ENCODE measurements at places on chromosomes 16 and 17.

DNA sequence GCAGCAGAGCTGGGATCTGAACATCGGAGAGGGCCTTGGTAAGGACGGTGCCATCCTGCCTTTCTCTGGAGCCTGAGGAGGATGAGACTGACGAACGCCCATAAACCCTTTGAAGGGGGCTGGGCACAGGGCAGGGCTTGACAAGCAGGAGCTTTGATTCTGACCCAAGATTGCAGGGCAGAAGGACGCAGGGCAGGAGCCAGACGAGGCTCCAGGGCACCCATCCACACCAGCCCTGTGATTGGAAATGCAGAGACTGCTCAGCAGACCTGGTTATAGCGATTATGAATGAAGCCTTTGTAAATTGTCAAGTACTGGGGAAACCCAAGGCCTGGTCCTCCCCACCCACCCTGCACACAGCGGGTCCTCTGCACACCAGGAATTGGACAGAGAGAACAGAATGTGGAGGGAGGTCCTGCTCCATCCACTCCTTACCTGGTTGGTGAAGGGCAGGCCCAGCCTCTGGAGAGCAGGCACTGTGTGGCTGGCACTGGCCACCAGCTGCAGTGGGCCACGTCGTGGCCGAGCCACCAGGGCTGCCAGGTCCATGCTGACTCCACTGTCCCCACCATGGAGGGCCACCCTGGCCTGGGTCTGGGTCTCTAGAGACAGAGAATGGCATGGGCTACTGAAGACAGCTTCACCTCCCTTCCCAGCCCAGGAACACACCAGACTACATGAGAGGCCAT, 68.8 kb downstream of the RMI2 start:
- H3K4me1 ChIP-seq = no peaks in the 10 kb centered on the region
- no peak overlapping the region for H3K4me3 ChIP-seq
- DNase-seq = no peak

- H3K4me1 ChIP-seq = peaks cover 9% of the 10 kb centered on the region
- peaks cover 7% of the 10 kb centered on the region for H3K27me3 ChIP-seq
- DNase-seq = no peak
Measured at GRCh38 chr17:4576729-4577322, 7.5 kb upstream of the SMTNL2 start.

GRCh38 chr17:68449021-68449739, 8.1 kb downstream of the WIPI1 start:
- no peak for DNase-seq
- H3K36me3 ChIP-seq = peaks cover 29% of the 10 kb centered on the region
- no peaks in the 10 kb centered on the region for H3K27me3 ChIP-seq
- H3K4me3 ChIP-seq = no peak overlapping the region
- peaks cover 18% of the 10 kb centered on the region for H3K4me1 ChIP-seq

- peaks cover 6% of the 10 kb centered on the region for H3K27me3 ChIP-seq
- H3K4me1 ChIP-seq = peaks cover 3% of the 10 kb centered on the region
- no peak overlapping the region for H3K4me3 ChIP-seq
- no peak for DNase-seq
- H3K27ac ChIP-seq = no peak overlapping the region
- no peaks in the 10 kb centered on the region for H3K36me3 ChIP-seq
Measured at GRCh38 chr17:33603789-33604188, 310.7 kb upstream of the ASIC2 start.

GRCh38 chr17:51830886-51831285, 327.6 kb downstream of the CA10 start:
- H3K27ac ChIP-seq = no peak overlapping the region
- H3K4me3 ChIP-seq = no peak overlapping the region
- H3K4me1 ChIP-seq = no peaks in the 10 kb centered on the region
- peaks cover 1% of the 10 kb centered on the region for H3K27me3 ChIP-seq
- DNase-seq = no peak

- H3K27me3 ChIP-seq = peaks cover 1% of the 10 kb centered on the region
- H3K36me3 ChIP-seq = no peaks in the 10 kb centered on the region
- H3K27ac ChIP-seq = no peak overlapping the region
Measured at GRCh38 chr16:5607169-5607568, 509.6 kb upstream of the EEF2KMT start.

DNA sequence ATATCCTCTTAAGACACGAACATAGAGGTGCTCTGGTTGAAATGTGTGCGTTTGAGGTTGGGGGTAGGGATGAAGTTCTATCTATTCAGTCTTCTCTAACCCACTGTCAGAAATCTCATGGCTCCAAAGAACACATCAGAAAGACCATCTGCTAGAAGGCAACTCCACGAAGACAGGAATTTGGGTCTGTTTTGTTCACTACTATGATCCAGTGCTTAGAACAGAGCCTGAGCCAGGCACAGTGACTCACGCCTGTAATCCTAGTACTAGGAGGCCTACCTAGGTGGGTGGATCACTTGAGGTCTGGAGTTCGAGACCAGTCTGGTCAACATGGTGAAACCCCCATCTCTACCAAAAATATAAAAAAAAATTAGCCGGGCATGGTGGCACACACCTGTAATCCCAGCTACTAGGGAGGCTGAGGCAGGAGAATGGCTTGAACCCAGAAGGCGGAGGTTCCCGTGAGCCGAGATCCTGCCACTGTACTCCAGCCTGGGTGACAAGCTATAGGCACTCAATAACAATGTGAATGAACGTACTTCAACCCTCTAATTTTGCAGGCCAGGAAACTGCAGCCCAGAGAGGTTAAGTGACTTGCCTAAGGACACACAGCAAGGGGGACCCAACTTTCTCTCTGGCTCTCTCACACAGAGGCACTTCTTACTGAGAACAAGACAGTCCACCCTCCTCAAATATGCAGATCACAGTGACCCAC, 2.3 kb downstream of the CASKIN2 start:
- H3K27me3 ChIP-seq = peaks cover 15% of the 10 kb centered on the region
- peak overlapping the region; percentile 86 for H3K4me3 ChIP-seq
- peaks cover 8% of the 10 kb centered on the region for H3K36me3 ChIP-seq
- H3K27ac ChIP-seq = no peak overlapping the region
- H3K4me1 ChIP-seq = peaks cover 34% of the 10 kb centered on the region
- no peak for DNase-seq

- H3K27me3 ChIP-seq = no peaks in the 10 kb centered on the region
- no peak overlapping the region for H3K27ac ChIP-seq
- peaks cover 4% of the 10 kb centered on the region for H3K36me3 ChIP-seq
- H3K4me3 ChIP-seq = no peak overlapping the region
- DNase-seq = no peak
Measured at GRCh38 chr17:19558946-19559345, 25.3 kb downstream of the SLC47A1 start.

GRCh38 chr17:50328363-50329325, 17.3 kb upstream of the XYLT2 start:
- H3K4me3 ChIP-seq = no peak overlapping the region
- peaks cover 4% of the 10 kb centered on the region for H3K36me3 ChIP-seq
- H3K27ac ChIP-seq = no peak overlapping the region
- H3K27me3 ChIP-seq = peaks cover 8% of the 10 kb centered on the region
- no peak for DNase-seq
- peaks cover 8% of the 10 kb centered on the region for H3K4me1 ChIP-seq

- H3K36me3 ChIP-seq = no peaks in the 10 kb centered on the region
- H3K27me3 ChIP-seq = peaks cover 3% of the 10 kb centered on the region
- no peaks in the 10 kb centered on the region for H3K4me1 ChIP-seq
Measured at GRCh38 chr17:81150377-81151077, 14.8 kb upstream of the PVALEF start.

- H3K27ac ChIP-seq = no peak overlapping the region
- no peak for DNase-seq
- H3K27me3 ChIP-seq = no peaks in the 10 kb centered on the region
- no peaks in the 10 kb centered on the region for H3K4me1 ChIP-seq
Measured at GRCh38 chr16:55713103-55713502, 57.3 kb downstream of the SLC6A2 start.

DNA sequence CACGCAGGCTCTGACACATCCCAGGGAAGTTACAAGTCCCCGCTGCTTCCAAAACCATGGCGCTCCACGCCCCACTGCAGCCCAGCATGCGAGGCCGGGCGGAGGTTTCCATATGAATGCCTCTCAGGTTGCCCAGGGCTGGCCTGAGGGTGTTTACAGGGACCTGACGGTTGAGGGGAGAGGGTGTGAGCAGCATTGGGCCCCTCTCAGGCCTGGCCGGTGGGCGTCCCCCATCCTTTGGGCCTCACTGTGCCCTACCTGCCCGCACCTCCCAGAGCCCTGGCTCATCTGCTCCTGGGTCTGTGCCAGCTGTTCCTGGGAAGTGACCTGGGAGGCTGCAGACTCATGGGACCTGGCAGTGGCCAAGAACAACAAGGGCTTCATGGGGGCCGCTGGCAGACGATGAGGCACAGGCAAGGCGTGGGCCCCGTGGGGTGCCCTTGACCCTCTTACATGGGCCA, 173.5 kb downstream of the C16orf95 start:
- peaks cover 2% of the 10 kb centered on the region for H3K4me1 ChIP-seq
- H3K27me3 ChIP-seq = peaks cover 4% of the 10 kb centered on the region
- no peak overlapping the region for H3K4me3 ChIP-seq
- H3K36me3 ChIP-seq = peaks cover 3% of the 10 kb centered on the region
- H3K27ac ChIP-seq = no peak overlapping the region

DNA sequence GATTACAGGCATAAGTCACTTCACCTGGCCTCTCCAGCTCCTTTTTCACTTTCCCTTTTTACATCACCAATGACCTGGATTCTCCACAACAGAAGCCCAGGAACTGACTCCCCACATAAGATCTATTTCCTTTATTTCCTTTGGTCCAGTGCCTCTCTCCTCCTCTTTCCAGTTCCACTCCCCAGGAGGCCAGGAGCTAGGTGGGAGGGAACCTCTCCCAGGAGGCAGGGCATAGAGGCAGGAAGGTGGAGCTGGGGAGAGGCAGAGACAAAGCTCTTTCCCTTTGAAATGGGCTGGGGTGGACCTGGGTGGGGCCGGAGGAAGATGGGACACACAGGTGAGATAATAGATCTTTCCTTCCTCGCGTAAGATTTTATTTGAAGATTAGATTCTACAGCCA, 318.3 kb upstream of the TNRC6C start:
- H3K4me3 ChIP-seq = no peak overlapping the region
- H3K36me3 ChIP-seq = peaks cover 3% of the 10 kb centered on the region
- no peak overlapping the region for H3K27ac ChIP-seq
- peaks cover 4% of the 10 kb centered on the region for H3K4me1 ChIP-seq
- peaks cover 6% of the 10 kb centered on the region for H3K27me3 ChIP-seq

GRCh38 chr16:49094471-49094870, 187.2 kb downstream of the CBLN1 start:
- no peak overlapping the region for H3K4me3 ChIP-seq
- DNase-seq = no peak
- no peaks in the 10 kb centered on the region for H3K27me3 ChIP-seq
- no peak overlapping the region for H3K27ac ChIP-seq
- peaks cover 2% of the 10 kb centered on the region for H3K4me1 ChIP-seq

- DNase-seq = no peak
- H3K4me1 ChIP-seq = peaks cover 10% of the 10 kb centered on the region
- H3K36me3 ChIP-seq = peaks cover 9% of the 10 kb centered on the region
- H3K27ac ChIP-seq = no peak overlapping the region
- no peak overlapping the region for H3K4me3 ChIP-seq
Measured at GRCh38 chr17:38608648-38609047, 2.9 kb upstream of the SRCIN1 start.

DNA sequence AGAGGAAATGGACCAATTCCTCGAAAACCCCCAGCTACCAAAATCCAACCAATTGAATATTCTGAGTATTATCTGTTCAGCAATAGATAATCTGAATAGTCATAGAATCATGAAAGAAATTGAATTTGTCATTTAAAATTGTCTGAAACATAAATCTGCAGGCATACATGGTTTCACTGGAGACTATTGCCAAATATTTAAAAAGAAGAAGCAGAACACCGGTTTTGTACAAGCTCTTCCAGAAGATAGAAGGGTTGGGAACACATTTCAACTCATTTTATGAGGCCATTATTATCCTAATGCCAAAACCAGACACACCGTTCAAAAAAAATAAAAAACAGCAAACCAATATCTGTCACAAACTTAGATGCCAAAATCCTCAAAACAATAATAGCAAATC, 195.5 kb downstream of the RPTOR start:
- H3K4me3 ChIP-seq = no peak overlapping the region
- peaks cover 22% of the 10 kb centered on the region for H3K27me3 ChIP-seq
- no peak for DNase-seq

DNA sequence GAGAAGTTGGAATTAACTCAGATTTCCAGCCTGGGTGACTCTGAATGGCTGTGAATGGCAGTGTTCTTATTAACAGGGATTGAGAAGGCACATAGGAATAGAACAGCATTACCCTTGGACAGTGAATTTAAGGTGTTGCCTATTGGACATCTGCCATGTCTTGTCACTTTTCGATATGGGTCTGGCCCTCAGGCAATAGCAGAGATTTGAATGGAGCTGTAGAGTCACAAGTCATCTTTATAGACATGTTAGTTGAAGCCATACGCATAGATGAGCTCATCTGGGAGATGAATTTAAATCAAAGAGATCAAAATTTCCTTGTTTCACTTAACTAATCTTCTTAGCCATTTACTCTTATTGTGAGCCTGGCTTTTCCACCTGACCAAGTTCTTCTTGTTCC, 14.9 kb upstream of the DHRS11 start:
- H3K27ac ChIP-seq = no peak overlapping the region
- no peak overlapping the region for H3K4me3 ChIP-seq
- DNase-seq = no peak
- no peaks in the 10 kb centered on the region for H3K4me1 ChIP-seq

DNA sequence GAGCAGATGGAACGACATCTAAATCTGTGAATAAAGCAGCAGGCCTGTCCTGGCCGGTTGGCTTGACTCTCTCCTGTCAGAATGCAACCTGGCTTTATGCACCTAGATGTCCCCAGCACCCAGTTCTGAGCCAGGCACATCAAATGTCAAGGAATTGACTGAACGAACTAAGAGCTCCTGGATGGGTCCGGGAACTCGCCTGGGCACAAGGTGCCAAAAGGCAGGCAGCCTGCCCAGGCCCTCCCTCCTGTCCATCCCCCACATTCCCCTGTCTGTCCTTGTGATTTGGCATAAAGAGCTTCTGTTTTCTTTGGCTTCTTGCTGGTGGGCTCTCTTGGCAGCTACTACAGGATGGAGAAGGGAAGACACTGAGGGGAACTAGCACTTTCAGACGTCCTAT, 4.1 kb upstream of the RSAD1 start:
- H3K4me1 ChIP-seq = peaks cover 5% of the 10 kb centered on the region
- peaks cover 19% of the 10 kb centered on the region for H3K27me3 ChIP-seq
- no peak for DNase-seq
- H3K4me3 ChIP-seq = no peak overlapping the region

- no peaks in the 10 kb centered on the region for H3K4me1 ChIP-seq
- no peak overlapping the region for H3K27ac ChIP-seq
- H3K4me3 ChIP-seq = no peak overlapping the region
- no peak for DNase-seq
Measured at GRCh38 chr16:89704281-89704680, 2.8 kb upstream of the SPATA2L start.

Measured in endothelial cell (in vitro differentiated cells).